ENCODE measurements at places on chromosomes 11 and 22.

GRCh38 chr11:112771851-112772250, 189.4 kb upstream of the NCAM1 start:
- DNase-seq: no peak

- DNase-seq: no peak
These were observed 119.5 kb upstream of the B3GAT1 start for GRCh38 chr11:134531327-134532130.

DNA sequence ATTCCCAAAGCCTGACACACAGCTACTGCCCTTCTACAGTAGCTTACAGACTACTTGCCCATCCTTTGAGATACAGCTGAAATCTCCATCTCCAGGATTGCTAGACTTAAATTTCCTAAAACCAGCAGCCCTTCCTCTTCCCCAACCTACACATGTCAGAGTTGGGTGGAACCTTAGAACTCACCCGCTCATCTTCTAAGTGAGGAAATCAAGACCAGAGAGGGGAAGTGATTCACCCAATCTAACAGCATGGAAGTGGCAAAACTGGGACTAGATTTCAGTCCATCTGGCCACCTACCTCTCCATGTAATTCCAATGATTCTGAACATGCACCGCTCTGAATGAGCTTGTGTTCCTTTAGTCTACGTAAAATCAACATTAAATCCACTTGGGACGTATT, 1.0 kb upstream of the TMEM86A start:
- DNase-seq: no peak

GRCh38 chr11:69326622-69327219, 32.8 kb downstream of the MYEOV start:
- DNase-seq: no peak

DNA sequence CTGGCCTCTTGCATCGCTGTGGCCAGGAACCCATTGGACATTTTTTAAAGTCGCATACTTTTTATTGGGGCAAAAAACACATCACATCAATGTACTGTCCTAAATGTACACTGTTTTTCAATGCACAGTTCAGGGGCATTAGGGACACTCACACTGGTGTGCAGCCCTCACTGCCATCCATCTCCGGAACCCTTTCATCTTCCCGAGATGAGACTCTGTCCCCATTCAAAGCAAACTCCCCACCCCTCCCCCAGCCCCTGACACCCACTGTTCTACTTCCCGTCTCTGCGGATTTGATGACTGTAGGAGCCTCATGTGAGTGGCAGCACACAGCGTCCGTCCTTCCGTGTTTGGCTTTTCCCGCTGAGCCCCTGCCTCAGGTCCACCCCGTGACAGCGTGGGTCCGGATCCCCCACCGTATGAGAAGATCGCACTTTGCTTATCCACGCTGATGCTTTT, 41.8 kb upstream of the TH start:
- DNase-seq: no peak

- no peak for DNase-seq
These were observed 7.2 kb downstream of the ZC3H7B start for GRCh38 chr22:41308544-41308947.

GRCh38 chr11:14184028-14184940, 174.7 kb downstream of the RRAS2 start:
- DNase-seq: no peak

- DNase-seq: no peak
These were observed 2.6 kb downstream of the ARHGAP8 start for GRCh38 chr22:44754998-44755397.

GRCh38 chr11:9761441-9761945, 97.6 kb downstream of the SWAP70 start:
- no peak for DNase-seq

- DNase-seq: peak; percentile 46
These were observed 669 bp downstream of the MICAL3 start for GRCh38 chr22:18023509-18024275.

- no peak for DNase-seq
These were observed 16.8 kb downstream of the DGCR2 start for GRCh38 chr22:19105456-19105855.

- DNase-seq: no peak
These were observed 327.4 kb downstream of the CTTN start for GRCh38 chr11:70725739-70726138.

DNA sequence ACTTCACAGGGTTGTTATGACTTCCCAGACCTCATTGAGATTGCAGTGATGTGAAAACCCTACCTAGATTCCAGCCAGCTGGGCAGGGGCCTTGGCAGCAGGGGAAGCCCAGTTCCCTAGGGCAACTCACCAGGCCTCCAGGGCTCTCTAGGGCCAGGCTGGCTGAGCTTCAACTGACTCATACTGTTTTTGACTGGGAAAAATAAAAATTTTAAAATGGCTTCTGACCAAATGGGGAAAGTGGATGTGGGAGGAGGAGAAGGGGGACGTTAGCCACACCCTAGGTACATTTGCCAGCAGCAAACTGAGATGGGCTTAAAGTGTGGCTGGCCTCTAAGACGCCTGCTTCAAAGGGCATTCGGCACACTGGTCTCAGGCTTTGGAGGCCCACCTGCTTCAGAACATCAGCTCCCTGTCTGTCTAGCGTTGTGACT, 39.0 kb downstream of the BMAL1 start:
- DNase-seq: peak; percentile 40

- no peak for DNase-seq
These were observed 69.1 kb downstream of the KCNQ1OT1 start for GRCh38 chr11:2630679-2631078.

- no peak for DNase-seq
These were observed 105.4 kb downstream of the TTC28 start for GRCh38 chr22:28574159-28574788.

DNA sequence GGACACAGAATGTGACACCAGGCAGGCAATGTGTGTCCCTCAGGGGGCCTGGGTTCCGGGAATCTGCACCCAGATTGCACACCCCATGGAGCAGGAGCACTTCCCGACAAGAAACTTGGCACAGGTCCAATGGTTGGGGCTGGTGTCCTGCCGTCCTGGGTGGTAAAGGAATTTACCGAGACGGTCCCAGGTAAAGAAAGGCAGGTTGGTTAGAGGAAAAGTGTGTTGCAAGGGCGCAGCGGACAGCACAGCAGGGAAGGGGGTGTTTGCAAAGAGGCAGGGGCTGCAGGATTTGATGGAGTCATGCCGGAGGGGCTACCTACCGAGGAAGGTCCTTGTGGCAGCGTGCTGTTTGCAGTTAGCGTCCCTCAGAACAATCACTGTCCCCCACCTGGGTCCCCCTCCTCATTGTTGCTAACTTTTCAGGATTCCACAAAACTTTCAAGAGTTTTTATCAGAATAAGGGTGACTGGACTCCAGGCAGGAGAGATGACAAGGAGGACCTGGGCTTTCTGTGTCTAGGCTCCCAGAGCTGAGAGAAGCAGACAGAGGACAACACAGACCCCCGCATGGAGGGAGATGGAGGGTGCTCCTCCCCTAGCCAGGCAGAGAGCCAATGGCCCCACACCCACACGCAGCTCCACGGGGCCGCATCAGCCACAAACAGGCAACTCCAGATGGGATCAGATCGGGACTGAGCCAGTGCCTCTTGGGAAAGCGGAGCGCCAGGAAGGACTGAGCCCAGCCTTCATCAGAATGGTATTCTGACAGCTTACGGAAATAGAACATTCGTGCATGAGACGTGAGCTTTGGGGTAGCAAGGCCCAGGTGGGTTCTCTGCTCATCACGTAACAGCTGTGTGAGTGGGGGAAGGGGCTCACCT, 1423.9 kb downstream of the BRD1 start:
- no peak for DNase-seq

- DNase-seq: no peak
These were observed 274.7 kb downstream of the CASP12 start for GRCh38 chr11:104623518-104623917.

GRCh38 chr22:37103656-37104452, 5.7 kb downstream of the TMPRSS6 start:
- no peak for DNase-seq

DNA sequence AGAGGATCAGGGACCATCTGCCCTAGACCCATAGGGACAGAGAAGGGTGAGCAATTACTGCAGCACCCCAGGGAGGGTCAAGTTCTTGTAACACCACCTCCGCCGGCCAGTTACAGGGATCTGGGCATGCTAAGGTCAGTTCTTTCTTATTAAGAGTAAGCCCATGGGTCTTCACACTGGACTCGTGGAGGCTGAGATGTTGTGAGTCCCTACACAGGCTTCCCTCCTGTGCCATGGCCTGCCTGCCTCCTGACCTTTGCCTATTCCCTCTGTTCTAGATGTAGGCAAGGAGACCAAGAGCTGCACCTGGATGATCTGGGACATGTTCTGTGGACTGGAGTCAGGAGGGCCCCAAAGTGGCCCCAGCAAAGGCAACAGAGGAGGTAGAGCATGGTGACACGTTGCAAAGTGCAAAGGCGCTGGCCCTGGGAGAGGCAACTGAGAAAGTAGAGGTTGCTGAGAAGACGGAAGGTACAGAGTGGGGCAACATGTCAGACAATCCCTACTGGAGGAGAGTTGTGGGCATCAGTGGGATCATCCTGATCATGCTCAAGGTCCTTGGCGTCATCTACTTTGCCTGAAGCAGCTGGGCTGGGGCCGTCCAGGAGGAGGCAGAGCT, 16.3 kb upstream of the GNAZ start:
- no peak for DNase-seq

DNA sequence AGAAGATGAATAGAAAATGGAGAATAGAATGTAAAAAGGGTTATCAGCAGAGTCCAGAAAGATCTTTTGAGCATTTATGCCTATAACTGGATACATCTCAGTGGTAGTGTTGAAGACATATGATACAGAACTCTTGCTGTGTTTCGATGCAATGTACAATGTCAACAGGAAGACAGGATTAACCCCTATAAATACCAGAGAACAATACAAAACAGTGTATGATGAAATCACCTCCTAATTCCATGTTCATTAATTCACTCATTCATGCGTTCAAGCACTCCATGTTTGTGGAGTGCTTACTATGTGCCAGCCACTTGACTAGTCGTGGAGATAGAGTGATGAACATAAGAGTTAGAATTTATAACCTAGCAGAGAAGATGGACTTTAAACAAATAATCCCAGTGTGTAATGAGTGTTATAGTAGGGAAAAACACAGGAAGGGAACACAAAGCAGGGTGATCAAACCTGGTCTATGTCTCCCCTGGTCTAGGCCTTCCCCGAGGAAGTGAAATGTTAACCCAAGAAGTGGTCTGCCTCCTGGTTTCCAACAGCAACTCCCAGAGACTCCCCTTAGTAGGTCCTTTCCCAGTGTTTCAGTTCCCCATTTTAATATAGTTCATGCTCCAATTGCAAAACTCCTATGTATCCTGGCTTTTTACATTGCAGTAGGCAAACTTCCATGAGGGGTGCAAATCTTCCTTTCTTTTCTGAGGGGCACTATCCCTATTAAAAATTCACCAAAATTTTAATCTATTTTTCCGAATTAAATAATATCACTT, 9.1 kb upstream of the SESN3 start:
- no peak for DNase-seq

- no peak for DNase-seq
These were observed 38.0 kb downstream of the EIF3F start for GRCh38 chr11:8025123-8025522.

- DNase-seq: no peak
These were observed 13.9 kb upstream of the CSF2RB start for GRCh38 chr22:36899498-36899897.

GRCh38 chr11:96736601-96737000, 346.8 kb downstream of the JRKL start:
- DNase-seq: no peak

DNA sequence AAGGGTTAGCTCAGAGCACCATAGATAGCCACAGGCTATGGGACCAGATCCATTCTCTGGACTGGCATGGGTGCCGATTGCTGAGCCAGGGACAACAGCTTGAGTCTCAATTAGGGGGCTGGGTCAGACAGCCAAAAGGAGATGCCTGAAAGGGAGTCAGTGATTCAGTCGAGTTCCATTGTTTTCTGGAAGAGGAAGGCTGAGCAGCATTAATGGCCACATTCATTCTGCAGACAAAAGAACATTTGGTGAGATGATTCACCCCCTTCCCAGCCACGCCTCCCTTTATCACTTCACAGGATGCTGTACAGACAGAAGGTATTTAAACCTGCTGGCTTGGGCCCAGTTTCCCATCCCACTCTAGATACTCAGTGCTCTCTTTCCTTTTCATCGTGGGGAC, 131.9 kb downstream of the ADAMTS15 start:
- DNase-seq: peak; percentile 65

DNA sequence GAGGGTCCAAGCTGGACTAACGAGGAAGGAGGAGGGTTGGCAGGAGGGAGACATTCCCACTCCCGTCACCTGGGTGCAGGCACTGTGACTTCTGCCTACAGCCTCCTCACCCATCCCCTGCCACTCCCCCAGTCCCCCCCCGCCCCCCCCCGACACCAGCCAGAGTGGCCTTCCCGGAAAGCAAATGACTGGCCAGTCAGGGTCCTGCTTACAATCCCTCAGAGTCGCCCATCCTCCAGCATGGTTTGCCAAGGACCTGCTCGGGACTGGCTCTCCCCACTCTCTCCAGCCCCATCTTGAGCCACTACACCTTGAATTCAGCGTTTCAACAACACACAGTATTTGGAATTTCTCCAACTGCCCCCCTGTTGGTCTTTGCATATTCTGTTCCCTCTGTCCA, 59.6 kb downstream of the THAP12 start:
- DNase-seq: no peak
